ENCODE measurements at places on chromosomes 6 and 20. TPM values are rescaled to one million over a fixed set of nuclear protein-coding genes. Genes with fewer than 3 reads are reported as not detected.
A peak's percentile ranks its signal among the peaks of the same experiment; 100 is the strongest.

The TNFRSF6B gene
- 10.1 TPM for total RNA-seq

The SLCO4A1 gene
- 15.1 TPM for total RNA-seq

The CFAP206 gene
- total RNA-seq: 0.42 TPM

DNA sequence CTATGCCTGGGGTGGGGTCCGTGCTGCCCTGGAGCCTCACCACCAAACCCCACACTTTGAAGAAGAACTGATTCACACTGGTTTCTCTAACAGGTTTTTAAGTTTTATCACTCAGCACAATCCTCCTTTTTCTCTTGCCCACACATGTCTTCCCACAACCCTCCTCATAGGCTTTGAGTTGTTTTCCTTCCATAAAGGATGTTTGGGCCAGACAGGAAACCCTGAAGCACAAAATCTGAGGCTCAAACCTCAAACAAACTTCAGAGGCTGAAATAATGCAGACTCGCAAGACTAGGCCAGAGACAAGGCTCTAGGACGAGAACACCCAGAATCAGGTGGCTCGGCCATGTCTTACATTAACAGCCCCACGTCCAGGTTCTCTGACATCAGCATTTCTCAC lies 35.3 kb downstream of the EZR start:
- no peak for DNase-seq

GRCh38 chr20:59422872-59423544 lies 122.6 kb downstream of the EDN3 start:
- DNase-seq: no peak

GRCh38 chr20:50843331-50844276 lies 48.7 kb downstream of the BCAS4 start:
- no peak for DNase-seq

The TUBB1 gene
- 0.15 TPM for total RNA-seq

DNA sequence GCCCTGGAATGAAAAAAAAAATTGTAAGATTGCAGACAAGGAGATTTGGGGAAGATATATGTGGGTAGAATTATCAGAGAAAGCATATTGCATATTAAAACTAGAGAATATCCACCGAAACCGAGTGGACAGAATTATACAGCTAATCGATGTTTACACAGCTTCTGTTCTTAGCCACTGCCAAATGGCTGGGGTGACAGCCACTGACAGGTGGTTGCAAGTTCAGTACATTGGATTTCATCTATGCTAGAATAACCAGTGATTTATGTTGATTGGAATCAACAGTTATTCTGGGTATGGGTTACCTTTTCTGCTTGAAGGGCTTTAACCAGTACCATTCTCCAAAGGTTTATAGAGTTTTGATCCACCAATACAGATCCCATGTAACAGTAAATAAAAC lies 48.4 kb upstream of the THEMIS start:
- DNase-seq: no peak

The TLDC2 gene
- total RNA-seq: not detected

DNA sequence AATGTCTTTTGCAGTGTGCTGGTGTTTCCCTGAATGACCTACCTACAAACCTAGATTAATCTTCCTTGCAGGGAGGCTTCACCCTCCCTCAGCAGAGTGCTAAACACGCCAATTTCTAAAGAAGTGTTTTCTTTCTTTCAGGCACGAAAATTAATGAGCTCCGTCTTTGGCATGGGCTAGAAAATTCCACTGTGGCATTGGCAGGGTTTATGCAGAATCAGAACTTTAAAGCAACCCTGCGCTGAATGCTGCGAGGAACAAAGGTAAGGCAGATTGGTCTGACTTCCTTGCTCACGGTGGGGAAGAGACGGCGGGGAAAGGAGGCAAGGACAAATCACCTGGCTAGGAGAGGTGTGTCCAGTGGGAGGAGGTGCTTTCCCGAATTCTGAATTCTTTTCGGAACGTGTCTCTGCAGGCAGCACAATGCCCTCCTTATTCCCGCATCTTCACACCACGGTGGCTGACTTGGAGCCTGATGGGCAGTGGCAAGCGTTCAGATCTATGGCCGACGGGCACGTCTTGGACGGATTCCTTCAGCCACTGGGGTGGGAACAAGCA lies 6.2 kb upstream of the BANF2 start:
- DNase-seq: no peak

GRCh38 chr20:51402201-51402600 lies 140.3 kb downstream of the NFATC2 start:
- no peak for DNase-seq

The PDE7B gene
- 10.3 TPM for total RNA-seq

DNA sequence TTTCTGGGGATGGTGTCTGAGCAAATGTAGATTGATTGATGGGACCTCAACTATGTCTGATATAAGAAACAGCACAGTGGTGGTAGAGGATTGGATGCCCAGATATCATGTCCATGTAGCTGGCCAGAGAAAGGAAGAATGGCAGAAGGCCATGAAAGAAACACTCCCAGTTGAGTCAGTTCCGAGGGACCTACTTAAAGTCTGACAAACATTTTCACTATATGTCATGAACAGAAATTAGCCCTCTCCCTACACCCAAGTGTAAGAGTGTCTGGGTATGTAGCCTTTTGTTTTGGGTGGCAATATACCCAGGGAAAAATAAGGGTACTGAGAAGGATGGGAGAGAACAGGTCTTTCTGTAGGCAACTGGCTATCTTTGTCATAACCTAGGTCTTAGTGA lies 434.2 kb downstream of the BCKDHB start:
- DNase-seq: no peak

DNA sequence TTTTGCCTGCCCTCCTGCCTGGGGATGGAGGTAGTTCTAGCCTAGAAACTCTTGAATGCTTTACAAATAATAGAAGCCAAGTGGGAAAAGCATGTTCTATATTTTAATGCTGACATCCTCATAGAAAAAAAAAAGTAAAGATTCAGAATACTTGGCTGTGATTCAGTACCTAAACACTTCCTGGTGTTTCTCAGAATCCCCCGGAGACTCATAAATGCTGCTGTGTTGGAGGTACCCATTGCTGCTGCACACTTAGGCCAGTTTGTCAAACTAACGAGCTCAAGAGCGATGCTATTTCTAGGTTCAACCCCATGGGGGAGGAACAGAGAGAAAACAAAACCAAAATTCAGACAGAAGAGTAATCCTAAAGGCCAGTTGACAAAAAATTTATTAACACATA lies 38.8 kb upstream of the ZFP64 start:
- no peak for DNase-seq

- DNase-seq: no peak
Observed at GRCh38 chr6:39836606-39837005, 44.4 kb downstream of the DAAM2 start.

DNA sequence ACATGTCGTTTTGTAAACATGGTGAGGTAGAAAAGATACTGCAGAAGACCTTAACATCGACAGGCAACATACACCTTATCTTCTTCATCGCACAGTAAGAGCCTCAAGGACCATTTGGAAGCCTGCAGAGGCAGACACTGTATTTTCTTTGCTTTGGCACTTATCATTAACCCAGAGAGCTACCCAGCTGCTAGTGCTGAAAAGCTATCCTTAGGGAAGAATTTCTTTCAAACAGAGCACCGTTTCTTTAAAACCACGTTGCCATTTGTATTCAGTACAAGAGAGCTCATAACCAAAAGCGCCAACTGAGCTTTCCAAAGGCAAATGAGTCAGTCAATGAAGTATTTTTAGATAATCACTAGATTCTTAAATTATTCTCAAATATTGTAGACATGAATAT lies 306.6 kb downstream of the EPM2A start:
- no peak for DNase-seq

DNA sequence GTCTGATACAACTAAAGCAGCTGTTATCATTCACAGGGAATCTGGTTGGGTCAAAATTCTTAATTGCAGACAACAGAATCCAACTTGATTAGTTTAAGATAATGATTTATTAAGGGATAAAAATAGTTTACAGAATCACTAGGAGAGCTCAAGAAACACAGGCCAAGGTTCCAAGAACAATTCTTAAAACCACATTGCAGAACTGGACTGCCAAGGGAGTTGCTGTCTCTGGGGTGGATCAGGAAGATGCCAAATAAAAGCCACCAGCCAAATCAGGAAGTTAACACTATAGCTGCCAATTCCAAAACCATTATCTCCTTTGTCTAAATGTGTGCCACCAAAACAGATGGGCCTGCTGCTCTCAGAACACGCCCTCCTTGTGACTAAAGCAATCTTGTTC lies 53.7 kb downstream of the NUDT3 start:
- DNase-seq: no peak

The MYB gene
- total RNA-seq: 0.24 TPM

DNA sequence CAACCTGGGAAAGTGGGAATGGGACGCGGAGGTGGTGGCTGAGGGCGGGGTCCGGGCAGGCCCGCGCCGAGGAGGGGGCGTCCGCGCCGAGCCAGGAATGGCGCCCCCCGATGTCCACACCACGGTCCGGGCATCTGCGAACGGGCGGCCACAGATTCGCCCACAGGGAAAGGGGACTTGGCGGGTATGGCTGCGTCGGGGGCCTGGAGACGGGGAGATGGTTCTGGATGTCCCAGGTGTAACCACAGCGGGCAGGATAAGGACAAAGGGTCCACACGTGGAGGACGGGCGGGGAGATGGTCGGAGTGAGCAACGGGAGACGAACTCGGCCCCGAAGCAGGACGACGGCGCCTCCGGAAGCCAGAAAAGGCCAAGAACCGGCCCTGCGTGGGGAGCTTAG lies 124.6 kb downstream of the WDR27 start:
- DNase-seq: no peak

The TUBB2B gene
- total RNA-seq: 3.9 TPM

- DNase-seq: peak; percentile 32
Observed at GRCh38 chr6:132490024-132490423, 22.9 kb downstream of the STX7 start.

DNA sequence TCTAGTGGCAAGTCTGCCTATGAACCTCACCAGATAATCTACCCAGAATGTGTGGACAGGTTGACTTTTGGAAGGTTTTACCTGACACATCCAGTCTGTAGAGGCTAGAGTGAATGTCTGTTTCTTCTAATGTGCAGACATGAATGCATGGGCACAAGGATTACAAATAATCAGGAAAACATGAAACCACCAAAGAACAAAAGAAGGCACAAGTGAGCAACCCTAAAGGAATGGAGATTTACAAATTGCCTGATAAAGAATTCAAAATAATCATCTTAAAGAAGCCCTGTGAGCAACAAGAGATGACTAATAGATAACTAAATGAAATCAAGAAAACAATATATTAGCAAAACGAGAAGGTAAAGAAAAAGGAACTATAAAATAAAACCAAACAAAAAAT lies 876.1 kb upstream of the ADGRB3 start:
- DNase-seq: no peak

Measured in left cardiac atrium (tissue), 4 donors.